Eye (tissue), 1 donor: ENCODE measurements at places on chromosomes 11 and 22.

DNA sequence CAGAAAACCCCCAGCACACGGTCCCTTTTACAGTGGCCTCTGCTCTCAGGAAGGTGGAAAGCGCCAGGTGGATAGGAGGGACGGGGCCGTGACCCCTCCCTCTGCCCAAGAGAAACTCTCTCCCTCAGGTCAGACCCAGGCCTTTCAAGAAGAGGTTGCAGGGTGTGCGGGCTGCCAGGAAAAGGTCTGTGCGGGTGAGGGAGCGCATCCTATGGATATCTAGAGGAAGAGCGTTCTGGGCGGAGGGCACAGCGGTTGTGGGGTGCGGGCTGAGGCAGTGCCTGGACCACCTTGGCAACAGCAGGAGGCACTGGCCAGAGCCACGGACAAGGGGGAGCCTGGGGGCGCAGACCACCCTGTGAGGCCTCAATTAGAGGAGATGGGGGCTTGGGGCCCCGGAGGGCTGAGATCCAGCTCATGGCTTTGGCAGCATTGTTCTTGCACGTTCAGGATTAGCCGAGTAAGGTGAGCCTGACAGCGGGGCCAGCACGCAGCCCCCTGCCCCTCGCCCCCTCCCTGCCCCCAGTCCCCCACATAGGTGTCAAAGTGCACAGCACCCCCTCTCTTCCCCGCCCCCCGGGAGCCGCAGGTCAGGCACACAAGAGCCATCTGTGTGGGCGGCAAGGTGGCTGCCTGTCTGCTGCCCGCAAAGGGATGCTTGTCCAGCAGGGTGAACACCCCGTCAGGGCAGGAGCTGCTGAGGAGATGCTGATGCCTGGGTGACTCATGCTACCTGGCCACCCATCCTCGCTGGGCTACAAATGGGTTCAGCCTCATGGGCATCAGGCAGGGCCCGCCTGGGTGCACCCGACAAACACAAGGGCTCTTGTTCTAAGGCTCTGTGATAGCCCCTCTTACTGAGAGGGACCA is 92.8 kb upstream of the KCNQ1OT1 start:
- peak; percentile 38 for DNase-seq

DNA sequence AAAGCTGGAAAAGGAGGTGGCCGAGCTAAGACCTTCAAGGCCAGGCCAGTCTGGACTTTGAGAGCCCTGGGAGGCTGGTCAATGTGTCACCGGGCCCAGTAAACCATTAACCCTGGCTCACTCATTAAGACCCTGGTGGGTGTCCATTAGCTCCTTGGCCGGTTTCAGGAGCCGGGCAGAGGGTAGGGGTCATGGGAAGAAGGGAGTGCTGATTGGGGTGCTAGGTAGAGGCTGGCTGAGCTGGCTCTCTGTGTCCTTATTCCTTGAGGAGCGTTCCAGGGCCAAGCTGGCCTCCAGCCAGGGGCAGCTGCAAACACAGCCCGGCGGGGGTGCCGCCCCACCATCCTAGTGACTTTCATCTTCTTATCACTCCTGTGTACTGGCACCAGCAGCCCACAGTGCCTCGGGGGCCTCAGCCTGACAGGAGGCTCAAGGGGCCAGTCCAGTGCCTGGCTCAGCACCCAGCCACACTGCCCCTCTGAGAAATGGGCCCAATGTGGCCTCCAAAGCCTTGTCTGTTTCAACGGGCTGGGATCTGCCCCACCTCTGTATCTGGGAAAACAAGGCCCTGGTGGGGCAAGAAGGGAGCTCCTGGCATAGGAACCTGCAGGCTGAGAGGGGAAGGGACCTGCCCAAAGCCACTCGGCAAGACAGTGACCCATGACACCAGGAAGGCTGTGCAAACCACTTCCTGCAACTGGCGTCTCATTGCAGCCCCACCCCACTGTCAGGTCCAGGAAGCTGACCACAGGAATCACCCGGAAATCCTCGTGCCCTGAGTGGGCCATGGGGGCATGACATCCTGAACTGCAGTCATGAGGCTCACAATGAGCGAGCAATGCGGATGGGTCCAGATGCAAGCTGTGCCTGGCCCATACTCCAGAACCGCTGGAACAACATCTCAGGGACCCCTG is 15.1 kb upstream of the RGL4 start:
- DNase-seq = no peak

DNA sequence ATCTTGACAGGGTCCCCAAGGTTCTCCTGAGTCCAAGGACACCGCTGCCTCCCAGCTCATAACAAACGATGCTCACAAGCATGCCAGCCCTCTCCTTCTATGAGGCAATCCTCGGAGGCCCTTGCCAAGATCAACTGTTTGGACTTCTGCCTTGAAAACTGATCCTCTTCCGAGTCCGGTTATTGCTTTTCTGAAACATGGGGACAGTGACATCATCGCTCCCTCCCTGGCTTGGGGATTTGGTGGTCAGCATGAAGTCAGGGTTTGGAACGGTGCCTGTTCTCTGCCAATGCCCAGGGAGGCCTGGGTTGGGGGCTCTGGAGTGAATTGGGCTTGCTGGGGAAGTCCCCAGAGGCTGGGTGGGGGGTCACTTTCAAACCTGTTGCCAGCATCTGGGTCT is 149.3 kb downstream of the FBXO7 start:
- DNase-seq = peak; percentile 68

DNA sequence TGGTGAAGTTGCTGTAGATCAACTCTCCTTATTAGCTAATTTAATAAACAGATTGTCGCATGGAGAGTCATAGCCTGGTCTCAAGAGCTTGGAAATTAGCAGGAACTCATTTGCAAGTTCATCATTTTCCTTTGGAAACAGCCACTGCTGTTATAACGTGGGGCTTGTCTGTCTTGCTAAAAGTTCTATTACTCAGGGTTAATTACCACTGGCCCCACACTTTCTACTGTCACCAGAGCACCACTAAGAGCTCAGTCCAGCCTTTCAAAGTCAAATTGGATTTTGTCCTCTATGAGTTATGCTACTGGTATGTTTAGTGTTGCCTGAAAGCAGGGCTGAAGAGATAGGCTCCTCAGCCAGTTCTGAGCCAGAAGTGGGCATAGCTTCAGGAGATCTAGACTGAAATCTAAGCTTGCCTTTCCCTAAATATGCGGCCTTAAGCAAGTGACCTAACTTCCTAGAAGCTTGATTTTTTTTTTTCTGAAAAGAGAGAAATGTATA is 292.2 kb downstream of the INSC start:
- no peak for DNase-seq

DNA sequence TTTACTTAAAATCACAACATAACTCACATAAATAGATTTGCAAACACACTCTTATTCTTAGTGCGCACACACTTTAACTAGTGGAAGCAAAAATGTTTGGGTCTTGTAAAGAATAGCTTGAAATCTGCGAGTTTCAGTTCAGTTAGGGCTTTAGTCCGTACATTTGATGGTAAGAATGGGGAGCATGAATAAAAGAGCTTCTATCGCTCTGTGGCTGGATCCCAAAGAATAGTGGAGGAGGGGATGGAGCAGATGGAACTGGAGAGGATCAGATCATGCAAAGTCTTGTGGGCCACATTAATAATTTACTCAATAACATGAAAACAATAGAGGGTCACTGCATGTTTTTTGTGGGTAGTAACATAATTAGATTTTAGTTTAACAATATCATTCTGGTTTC is 44.3 kb downstream of the DNHD1 start:
- DNase-seq = no peak

DNA sequence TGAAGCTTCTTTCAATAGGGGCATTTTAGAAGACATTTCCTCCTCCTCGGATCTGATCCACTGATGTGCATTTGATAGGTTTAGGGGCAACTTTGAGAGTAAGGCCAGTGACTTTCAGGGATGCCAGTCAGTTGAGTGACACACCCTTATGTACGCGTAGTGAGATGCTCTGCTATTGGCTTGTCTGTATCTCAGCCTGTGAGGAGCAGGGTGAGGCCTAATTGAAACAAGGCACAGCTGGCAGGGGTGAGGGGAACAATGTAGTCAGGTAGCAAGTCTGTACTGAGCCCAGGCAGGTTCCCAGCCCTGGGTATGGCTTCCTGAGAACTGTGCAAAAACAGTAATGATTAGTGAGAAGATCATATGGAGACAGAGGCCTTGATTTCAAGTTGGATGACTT is 61.5 kb downstream of the STIM1 start:
- DNase-seq = no peak

DNA sequence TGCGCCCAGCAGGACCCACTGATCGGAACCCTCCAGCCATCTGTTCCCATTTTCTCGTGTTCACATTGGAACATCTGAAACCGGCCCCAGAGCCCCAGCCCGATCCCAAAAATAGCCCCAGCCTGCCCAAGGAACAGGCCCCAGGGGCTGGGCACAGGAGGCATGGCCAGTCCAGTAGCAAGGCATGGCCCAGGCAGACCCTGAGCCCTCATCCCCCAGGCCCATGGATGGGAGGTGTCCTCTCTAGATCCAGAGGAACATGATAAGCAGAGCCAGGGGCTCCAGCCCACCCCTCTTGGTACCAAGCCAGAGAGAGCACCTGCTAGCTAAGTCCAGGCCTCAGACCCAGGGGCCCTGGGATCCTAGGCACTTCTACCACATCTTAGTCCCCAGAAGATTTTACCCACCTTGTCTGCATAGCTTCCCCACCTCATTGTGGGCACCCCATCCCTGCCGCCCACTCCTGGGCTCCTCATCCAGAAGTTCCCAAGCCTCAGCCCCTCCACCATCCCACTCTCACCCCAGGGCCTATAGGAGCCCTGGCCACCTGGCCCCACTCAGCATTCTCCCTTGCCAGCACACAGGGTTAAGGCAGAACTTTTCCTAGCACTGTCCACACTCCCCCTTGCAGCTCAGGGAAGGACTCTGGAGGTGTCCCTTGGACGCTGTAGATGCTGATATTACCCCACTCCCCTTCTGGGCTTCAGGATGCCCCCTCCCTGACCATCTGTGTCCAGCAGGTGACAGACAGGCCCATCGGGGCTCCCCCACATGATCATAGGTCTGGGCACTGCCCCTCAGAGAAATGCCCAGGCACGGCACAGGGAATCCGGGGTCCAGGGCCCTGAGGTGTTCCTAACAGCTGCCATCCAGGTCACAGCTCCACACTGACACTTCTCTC is 9.5 kb downstream of the BCL9L start:
- peak; percentile 21 for DNase-seq

- no peak for DNase-seq
These were observed 72.1 kb downstream of the LRRC32 start for GRCh38 chr11:76598426-76598839.

DNA sequence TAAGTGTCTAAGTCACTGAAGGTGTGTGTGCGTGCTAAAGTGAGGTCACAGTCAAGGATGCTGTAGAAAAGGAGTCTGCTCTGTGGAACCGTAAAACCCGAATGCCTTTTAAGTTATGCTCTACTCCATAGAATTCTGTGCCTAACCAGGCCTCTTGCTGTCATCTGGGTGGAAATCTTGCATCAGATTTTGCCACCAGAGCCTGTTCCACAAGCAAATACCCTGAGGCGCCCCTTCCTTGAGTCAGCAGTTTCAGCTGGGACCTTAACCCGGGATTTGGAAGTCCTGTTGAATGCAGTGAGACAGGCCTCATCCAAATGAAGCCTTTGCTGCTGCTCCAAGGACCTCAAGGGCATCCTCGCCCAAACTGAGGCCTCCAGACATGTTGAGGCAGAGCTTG is 109.8 kb downstream of the WNT11 start:
- no peak for DNase-seq

DNA sequence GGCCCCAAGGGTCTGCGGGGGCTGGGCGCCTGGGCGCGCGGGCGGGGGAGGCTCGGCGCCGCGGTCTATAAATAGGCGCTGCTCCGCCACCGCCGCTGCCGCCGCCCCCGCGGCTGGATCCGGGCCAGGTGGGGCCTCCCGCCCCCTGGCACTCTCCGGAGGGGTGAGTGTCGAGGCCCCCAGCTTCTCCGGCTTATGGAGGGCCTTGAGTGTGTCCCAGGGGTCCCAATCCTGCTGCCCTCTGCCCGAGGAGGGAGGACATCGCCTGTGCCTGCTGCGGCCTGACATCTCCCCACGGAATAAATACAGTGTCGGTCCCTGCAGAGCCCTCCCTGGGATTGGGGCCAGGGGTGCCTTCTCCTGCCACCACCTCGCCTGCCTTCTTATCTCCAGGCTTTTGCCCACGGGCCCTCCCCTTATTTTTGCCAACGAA is 4.3 kb upstream of the GP1BB start:
- DNase-seq = no peak

GRCh38 chr22:36285017-36285416 is 32.1 kb downstream of the APOL1 start:
- no peak for DNase-seq

- DNase-seq = no peak
These were observed 62.7 kb downstream of the TECTA start for GRCh38 chr11:121163658-121164308.

- no peak for DNase-seq
These were observed 5.1 kb downstream of the SSTR3 start for GRCh38 chr22:37206841-37207821.

DNA sequence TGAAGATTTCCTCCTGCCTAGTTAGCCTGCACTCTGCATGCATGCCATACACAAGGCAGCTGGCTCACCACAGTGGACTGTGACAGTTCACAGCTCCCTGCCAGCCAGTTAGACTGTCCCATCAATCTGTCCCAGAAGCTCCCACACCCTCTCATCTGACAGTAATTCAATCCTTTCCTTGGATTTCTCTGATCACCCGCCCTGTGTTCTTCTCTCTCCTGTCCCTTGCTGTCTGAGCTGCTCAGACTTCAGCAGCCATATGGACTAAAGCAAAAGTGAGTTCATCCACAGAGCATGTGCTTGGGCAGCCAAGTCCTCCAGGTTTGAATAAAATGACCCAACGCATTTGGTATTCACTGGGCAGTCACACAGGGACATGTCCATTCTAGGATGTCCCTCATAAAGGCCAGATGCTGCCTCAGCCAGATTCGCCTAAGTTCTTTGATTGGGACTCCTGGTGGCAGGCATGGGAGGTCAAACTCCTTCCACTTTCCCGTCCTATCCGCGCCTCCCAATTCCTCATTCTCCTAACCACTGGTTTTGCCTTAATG is 54.5 kb upstream of the ZBTB44 start:
- DNase-seq = no peak

GRCh38 chr11:2398664-2399355 is 1.7 kb upstream of the TSSC4 start:
- DNase-seq = no peak

DNA sequence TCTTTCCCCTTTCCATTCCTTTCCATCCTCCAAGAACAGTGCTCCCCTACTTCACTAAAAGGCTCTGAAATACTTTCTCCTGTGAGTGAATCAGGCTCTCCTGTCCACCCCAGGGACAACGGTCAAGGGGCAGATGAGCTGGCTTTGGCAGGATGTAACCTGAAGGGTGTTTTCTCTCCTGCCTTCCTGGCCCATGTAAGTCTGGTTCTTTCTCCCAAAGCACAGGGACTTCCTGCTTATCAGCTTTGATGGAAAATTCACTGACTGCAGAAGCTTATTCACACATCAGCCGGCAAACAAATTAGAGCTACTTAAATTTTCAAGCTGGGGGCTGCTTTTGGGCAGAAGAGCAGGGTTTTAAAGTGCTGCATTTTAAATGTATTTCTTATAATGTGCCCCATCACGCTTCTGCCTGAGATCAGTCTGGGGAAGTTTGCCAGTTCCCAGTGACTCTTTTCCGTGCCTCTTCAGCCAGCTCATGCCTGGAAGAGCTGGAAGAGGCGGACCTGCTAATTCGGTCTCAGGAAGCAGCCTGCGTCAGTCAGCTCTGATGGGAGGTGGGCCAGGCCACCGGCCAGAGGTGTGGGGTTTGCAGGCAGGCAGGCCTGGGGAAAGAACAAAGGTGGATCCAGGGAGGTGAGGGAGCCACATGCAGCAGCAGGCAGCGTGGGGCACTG is 140.4 kb upstream of the TBCEL start:
- peak; percentile 27 for DNase-seq
